Endodermal cell (in vitro differentiated cells): ENCODE measurements at places on chromosomes 4 and X.

GRCh38 chr4:54542540-54543041, 115.2 kb upstream of the KIT start:
- no peak for DNase-seq

- no peak for DNase-seq
Observed at GRCh38 chr4:147370881-147371280, 110.0 kb upstream of the EDNRA start.

DNA sequence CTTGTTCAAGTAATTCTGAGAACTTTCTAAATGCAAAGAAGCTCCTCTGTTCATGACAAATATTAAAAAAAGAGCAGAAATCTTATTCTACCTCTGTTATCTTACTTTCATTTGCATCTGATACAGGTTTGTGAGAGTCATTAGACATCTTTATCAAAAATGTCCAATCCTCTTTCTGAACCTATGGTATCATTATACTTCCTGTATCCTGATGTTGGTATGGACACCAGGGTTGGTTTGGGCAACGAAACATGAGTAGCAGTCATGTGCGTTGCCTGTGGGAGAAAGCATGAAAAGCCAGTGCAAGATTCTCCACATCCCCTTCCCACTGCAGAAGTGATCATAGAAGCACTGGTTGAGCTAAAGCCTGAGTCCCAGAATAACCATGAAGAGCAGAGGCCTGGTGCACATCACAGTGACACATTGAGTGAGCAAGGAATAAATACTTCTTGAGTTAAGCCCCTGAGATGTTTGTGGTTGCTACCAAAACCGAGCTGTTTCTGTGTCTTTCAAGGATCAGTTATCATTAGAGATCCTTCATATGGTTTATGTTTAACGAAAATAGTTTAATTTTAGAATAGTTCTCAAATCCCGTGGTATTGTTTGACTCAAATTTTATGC, 197.2 kb downstream of the BANK1 start:
- DNase-seq = no peak

DNA sequence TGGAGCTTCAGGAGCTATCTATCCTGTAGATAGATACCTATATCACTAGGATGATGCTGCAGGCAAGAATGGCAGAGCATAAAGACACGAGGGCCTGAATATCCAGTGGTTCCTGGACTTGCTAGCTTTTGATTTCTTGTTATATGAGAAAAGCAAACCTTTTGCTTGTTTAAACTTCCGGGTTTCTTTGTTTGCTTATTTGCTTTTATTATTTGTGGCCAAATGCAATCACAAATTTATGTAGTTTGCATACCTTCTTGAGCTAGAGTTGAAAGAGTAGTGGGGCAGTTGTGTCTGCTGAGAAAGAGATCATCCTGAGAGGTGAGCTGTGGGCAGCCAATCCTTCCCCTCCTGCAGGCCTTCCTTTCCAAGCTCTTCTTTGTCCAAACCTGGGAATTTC, 245.7 kb downstream of the AR start:
- DNase-seq = no peak

DNA sequence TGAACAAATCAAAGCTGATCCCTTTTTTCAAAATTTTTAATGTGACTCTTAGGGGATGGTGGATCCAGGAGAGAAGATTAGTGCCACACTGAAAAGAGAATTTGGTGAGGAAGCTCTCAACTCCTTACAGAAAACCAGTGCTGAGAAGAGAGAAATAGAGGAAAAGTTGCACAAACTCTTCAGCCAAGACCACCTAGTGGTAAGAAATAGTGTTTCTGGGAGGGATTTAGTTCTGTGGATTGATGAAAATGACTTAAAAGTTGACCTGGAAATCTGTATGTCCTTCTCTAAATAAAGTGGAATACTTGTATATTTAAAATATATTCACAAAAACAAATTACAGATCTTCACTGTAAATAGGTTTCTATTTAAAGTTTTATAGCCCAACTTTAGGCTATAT, 29.2 kb downstream of the NUDT9 start:
- no peak for DNase-seq

GRCh38 chr4:185219551-185220344, 10.3 kb downstream of the SNX25 start:
- no peak for DNase-seq

DNA sequence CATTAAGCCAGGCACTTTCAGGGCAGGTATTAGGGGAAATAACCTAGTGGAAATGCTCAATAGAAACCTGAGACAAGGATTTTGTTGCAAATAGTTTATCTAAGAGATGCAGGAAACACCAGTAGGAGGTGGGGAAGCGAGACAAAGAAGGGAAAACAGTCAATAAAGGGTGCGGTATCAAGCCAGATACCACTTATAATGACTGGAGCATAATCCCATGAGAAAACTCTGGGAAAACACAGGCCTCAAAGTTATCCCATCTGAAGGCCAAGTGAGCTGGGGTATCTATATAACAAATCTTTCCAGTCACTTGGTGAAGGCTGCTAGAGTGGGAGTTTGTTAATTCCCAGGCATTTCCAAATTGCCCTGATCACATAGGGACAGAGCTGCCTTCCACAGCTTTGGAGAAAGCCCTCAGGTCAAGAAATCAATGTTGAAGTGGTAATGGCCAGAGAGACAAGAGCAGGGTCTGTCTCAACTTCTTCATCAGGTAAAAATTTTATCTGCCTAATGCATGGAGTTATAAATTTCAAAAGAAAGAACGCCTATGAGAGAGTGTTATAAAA, 9.8 kb upstream of the HMGB2 start:
- peak; percentile 57 for DNase-seq

- DNase-seq = no peak
Observed at GRCh38 chr4:2716236-2716635, 39.9 kb downstream of the TNIP2 start.

GRCh38 chr4:8072235-8072968, 86.2 kb downstream of the ABLIM2 start:
- DNase-seq = peak; percentile 38

- no peak for DNase-seq
Observed at GRCh38 chrX:101385795-101386541, at the start of gene BTK. BTK (minus strand) TSS chrX:101386191; CDS start chrX:101375284, 10,907 bp downstream.

- DNase-seq = no peak
Observed at GRCh38 chrX:38881727-38882126, 80.5 kb downstream of the MID1IP1 start.

DNA sequence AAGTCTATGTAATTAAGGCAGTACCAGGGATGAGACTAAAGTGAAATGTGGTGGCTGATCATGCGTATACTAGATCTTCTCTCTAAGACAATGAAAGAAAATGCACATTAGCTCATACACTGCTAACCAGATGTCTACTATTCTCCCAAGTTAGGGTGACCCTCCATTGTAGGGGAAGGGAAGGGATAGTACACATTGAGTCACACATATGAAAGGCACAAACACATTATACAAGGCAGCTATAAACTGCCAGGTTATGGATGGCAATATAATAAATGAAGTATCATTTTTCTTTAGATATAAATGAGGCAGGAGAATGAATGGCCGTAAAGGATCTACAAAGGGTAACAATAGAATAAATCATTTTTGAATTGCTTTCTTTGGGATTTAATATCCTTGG, 4.5 kb downstream of the SHROOM3 start:
- DNase-seq = no peak

GRCh38 chrX:154308108-154308946, 12.7 kb downstream of the TKTL1 start:
- peak; percentile 93 for DNase-seq

- DNase-seq = no peak
Observed at GRCh38 chr4:1192091-1192492, 19.7 kb upstream of the SPON2 start.

DNA sequence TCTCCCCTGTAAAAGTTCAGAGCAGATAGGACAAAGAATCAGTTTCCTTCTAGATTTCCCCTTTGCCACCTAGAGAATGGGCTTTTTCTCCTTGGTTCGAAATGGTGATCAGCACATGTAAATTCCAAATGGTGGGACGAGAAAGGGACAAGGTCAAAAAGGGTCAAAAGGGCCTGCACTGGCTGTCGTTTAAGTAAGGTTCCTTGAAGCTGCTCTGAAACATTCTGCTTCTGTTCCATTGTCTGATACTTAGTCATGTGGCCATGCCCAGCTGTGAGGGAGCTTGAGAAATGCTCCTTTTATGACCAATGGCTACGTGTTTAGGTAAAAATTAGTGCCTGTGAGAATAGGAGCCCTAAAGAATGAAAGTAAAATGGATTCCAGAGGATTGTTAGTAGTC, 165.9 kb upstream of the CENPE start:
- DNase-seq = no peak

DNA sequence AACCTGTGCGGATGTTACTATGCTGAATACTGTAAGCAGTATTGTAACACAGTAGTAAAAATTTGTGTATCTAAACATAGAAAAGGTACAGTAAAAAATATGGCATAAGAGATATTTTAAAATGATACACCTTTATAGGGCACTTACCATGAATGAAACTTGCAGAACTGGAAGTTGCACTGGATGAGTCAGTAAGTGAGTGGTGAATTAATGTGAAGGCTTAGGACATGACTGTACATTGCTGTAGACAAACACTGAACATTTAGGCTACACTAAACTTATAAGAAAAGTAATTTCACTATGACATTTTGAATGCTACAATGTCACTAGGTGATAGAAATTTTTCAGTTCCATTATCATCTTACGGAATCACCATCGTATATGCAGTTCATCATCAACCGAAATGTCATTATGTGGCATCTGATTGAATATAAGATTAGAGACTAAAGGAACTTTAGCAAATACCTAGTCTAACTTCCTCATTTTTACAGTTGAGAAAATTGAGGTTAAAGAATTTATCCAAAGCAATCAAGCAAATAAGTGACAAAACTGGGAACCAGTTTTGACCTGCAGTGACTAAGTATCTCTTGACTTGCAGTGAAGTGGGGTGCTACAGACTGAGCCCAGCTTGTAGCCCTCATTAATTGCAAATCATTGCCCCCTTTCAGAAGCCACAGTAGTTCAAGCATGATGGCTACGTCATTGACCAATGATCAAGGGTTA, 55.3 kb downstream of the EGF start:
- no peak for DNase-seq

GRCh38 chr4:137998666-137999429, 243.3 kb downstream of the SLC7A11 start:
- no peak for DNase-seq

GRCh38 chr4:88481537-88481936, 24.6 kb downstream of the HERC5 start:
- no peak for DNase-seq

GRCh38 chr4:38503689-38504395, 160.2 kb upstream of the KLF3 start:
- no peak for DNase-seq

- DNase-seq = no peak
Observed at GRCh38 chr4:159077702-159078495, 25.0 kb upstream of the RAPGEF2 start.

DNA sequence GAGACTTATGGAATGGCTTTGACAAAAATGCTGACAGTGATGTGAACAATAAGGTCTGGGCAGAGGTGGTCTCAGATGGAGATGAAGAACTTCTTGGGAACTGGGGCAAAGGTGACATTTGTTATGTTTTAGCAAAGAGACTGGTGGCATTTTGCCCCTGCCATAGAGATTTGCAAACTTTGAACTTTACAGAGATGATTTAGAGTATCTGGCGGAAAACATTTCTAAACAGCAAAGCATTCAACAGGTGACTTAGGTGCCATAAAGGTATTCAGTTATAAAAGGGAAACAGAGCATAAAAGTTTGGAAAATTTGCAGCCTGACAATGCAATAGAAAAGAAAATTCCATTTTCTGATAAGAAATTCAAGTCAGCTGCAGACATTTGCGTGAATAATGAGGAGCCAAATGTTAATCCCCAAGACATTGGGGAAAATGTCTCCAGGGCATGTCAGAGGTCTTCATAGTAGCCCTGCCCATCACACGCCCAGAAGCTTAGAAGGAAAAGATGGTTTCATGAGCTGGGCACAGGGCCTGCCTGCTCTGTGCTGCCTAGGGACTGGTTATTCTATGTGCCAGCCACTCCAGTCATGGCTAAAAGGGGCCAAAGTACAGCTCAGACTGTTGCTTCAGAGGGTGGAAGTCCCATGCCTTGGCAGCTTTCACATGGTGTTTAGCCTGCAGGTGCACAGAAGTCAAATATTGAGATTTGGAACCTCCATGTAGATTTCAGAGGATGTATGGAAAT, 782.2 kb downstream of the TRAM1L1 start:
- DNase-seq = no peak

GRCh38 chr4:88366460-88366859, 12.2 kb upstream of the HERC6 start:
- DNase-seq = no peak

DNA sequence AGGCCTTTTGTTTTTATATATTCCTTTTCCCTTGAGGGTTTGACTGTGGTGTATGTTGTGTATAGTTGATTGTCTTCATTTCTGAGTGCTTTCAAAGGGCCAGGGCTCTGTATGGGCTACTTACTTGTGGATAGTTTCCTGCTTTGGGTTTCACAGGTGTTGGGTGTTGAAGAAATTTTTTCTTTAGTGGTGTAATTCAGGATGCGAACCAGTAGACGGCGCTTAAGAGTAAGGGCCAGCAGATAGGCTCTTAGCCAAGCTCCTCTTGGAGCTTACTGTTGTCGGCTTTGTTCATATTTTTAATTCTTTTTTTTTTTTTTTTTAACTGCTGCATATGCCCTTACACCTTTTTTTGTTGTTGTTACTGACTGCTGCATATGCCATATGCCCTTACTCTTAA, 276.3 kb upstream of the GALNT7 start:
- peak; percentile 72 for DNase-seq

DNA sequence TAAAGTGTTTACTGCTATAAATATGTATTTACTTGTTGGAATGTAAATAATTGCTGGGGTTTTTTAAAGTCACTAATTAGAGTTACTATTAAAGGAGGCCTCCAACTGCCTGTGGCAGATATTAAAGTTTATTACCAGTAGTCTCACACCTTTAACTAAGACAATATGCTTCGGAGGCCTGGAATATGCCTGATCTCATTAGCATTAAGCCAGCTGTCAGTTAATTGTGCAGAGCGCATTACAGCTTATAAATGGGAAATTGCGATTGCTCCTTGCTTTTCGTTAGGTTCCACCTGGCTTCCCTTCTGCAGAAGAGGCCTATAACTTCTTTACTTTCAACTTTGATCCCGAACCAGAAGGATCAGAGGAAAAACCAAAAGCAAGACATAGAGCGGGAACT, 41.3 kb downstream of the CC2D2A start:
- no peak for DNase-seq

GRCh38 chrX:115642895-115643530, 82.0 kb downstream of the PLS3 start:
- peak; percentile 64 for DNase-seq

- no peak for DNase-seq
Observed at GRCh38 chrX:6052111-6052745, 176.4 kb downstream of the NLGN4X start.

GRCh38 chr4:163171590-163171989, 4.9 kb upstream of the NAF1 start:
- no peak for DNase-seq

- no peak for DNase-seq
Observed at GRCh38 chr4:89277412-89277811, 30.2 kb downstream of the GPRIN3 start.

GRCh38 chr4:155578219-155578618, 88.4 kb upstream of the GUCY1A1 start:
- DNase-seq = no peak

DNA sequence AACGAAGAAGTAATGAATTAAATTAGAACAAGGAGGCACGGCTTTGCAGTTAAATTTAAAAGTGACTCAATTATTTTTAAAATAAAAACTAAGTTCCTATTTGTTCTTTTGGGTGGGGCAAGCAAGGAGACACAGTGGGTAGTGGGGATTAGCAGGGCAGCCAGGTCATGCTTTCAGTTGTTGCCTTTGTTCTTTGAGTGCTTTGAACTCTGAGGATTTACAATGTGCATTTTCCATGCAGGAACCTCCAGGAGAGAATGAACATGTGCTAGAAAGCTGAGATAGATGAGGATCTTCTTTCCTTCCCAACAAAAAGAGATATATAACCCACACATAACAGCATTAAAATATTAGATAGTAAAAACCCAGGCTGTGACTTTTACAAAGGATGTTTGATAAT, 420.4 kb upstream of the CTSO start:
- no peak for DNase-seq
